ENCODE measurements at places on chromosomes 1 and 21.

DNA sequence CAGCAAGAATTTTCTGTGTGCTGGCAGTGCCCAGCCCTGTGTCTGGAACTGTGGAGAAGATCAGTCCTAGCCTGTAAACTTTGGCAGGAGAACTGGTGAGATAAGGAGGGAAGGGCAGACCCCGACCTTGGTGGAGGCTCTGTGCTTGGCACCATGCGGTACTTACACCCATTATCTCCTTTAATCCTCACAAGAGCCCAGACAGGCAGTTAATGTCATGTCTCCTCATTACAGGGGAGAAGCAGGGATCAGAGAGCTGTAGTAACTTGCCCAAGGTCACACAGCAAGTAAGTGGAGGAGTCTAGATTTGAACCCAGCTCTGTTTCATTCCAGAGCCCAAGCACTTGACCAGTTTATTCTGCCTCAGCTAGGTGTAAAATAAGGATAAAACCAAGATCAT is 13.9 kb upstream of the POU3F1 start:
- DNase-seq = no peak

- no peak for DNase-seq
These were observed 443.9 kb downstream of the DSCAM start for GRCh38 chr21:40402884-40403582.

DNA sequence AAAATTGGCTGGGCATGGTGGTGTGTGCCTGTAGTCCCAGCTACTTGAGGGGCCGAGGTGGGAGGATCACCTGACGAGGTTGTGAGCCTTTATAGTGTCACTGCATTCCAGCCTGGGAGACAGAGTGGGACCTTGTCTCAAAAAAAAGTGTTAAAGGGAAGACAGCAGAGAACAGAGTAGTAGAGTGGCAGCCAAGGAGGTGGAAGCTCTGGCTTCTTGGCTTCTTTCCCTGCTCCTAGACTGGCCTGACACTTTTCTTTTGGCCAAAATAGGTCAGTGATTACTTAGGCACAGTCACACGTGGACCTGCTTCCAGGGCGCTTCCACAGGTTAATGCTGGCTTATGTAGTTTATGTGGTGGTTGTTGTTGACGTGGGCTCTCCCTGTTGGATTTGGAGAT is 3.2 kb downstream of the DIP2A start:
- DNase-seq = no peak

- DNase-seq = no peak
These were observed 25.7 kb upstream of the CCDC190 start for GRCh38 chr1:162886705-162887104.

GRCh38 chr1:226066415-226067078 is 4.0 kb downstream of the H3-3A start:
- no peak for DNase-seq

DNA sequence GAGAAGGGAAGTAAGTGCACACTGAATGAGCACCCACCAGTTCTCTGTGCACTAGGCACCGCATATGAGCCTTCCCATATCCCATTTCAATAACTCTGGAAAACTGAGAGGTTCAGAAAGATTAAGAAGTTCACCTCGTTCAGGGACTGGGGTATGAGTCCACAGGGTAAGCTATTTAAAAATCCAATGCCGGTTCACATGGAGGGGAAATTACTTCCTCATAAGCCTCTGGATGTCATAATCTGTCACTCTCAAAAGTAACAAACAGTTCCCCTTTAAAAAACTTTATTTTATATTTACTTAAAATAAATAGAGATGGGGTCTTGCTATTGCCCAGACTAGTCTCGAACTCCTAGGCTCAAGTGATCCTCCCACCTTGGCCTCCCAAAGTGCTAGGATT is 1.9 kb downstream of the OR2B11 start:
- no peak for DNase-seq

DNA sequence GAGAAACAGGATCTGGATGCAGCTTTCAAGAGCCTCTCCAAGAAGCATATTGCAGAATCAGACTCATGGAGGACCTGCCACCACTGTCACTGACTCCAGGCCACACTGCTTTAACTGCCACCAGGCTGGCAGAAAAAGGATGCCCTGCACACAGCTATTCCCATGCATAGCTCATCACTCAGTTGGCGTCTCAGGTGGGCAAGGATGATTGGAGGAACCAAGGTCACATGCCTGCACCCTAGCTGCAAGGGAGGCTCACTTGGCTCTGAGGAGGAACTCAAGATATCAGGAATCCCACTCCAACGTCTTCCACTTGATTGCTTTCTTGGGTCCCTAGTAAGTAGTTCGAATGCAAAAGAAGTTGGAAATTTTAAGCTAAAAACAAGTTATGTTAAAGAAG is 19.6 kb upstream of the SPOCD1 start:
- DNase-seq = no peak

DNA sequence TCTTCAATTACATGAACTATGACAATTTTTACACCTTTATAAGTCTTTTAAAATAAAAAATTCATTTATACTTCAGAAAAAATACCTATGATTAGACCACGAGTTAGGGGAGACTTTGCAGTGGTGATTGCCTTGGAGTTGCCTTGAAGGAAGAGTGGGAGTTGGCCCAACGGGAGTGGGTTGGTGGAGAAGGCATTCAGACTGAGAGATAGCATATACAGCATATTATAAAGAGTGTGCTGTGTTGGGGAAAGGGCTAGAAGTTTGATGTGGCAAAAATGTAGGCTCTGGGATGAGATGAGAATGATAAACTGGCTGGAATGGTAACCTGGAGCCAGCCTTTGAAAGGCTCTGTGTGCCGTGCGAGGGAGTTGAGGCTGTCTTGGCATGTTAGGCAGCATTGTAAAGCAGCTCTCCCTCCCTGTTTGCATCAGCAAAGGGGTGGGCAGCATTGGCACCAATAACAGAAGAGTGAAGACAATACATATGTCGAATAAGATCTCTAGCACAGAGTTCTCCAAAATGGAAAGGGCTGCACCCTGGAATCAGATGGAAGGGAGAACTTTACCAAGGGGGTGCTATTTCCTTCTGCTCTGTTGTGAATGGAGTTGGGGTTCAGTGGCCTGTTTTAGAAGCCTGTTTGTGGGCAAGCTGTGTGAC is 24.4 kb downstream of the MPZL1 start:
- no peak for DNase-seq

DNA sequence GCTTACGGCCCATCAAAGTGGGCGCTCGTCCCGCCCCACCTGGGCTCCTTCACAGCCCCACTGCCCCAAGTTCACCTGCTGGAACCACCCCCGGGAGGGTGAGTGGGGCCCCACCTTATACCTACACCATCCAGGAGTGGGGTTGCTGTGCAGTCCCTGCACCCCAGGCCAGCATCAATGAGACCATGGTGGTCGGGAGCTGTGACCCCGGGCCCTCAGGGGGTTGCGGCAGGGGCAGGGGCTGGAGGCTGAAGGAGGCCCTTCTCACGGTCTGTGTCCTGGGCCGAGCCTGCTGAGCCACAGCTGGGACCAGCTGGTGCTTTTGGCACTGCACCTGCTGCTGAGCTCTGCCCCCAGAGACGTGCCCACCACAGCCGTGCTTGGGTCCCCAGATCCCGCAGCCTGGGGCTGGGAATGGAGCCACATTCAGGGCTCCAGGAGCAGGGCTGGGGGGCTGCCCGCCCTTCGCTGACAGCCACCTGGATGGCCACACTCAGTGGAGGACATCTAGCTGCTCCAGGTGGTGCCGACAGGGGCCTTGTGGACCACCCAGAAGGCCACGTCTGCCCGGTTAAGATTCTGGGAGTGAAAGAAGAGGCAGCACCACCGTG is 17.4 kb downstream of the ACTRT2 start:
- DNase-seq = no peak

DNA sequence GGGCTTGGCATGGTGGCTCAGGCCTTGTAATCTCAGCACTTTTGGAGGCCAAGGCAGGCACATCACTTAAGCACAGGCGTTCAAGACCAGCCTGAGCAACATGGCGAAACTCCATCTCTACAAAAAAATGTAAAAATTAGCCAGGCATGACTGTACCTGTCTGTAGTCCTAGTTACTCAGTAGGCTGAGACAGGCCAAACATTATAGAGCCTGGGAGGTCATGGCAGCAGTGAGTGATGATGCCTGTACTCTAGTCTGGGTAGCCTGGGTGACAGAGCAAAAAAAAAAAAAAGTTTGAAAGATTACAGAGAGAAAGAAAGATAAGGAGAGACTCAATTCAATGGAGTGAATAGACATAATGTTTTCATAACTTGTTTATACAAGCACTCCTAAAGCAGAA is 556.5 kb upstream of the BRINP3 start:
- no peak for DNase-seq

DNA sequence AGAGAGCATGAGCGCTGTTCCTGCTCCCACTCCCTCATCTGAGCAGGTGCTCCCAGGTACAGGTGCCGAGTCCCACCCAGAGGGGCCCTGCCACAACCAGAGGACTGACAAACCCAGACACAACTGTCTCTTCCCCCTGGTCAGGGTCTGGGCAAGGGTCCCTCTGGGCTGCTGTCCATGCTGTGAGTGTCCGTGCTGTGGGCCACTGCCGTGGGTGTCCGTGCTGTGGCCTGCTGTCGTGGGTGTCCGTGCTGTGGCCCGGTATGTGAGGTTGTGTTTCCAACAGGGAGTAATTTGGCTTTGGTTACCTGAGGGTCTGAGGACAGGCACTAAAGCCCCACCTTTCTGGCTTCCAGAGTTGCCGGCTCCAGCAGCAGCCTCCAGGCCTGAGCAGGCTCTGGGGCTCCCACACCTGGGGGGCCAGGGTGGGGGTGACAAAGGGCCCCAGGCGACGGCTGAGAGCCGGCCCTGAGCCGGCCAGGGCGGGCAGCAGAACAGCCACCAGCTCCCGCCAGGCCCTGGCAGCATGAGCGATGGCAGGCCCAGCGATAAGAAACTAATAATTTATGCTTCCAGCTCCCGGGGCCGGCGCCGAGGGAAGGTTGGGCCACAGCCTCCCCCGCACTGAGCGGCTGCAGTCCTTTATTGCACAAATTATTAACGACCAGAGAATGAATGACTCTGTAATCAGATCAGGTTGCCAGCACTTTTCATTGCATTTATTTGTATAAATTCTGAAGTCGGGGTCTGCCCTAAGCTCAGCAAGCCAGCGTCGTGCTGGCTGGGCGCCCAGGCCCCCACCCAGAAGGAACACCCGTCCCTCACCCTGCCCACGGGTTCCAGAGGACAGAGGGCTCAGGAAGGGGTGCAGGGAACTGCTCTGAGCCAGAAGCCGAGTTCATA is 7.3 kb upstream of the SAMD11 start:
- DNase-seq = peak; percentile 25
